ENCODE measurements at places on chromosomes 7 and 10. TPM values are rescaled to one million over a fixed set of nuclear protein-coding genes. Genes with fewer than 3 reads are reported as not detected.
A peak's percentile ranks its signal among the peaks of the same experiment; 100 is the strongest.

Gene KAZALD1
- polyA plus RNA-seq, result 16.8 TPM

Gene PI4K2A
- polyA plus RNA-seq, result 12.3 TPM

DNA sequence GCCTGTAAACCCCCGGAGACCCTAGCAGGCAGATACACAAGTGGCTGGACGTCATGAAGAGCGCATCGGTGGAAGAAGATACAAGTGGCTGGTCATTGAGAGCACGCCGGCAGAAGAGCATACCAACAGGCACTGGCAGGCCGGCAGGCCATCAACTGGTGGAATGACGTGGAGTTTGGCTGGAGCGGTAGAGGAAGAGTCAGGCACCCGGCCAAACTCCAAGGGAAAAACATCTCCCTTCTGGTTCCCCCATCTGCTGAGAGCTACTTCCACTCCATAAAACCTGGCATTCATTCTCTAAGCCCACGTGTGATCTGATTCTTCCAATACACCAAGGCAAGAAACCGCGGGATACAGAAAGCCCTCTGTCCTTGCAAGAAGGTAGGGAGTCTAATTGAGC, 113.4 kb upstream of the NPSR1 start:
- no peak for DNase-seq

DNA sequence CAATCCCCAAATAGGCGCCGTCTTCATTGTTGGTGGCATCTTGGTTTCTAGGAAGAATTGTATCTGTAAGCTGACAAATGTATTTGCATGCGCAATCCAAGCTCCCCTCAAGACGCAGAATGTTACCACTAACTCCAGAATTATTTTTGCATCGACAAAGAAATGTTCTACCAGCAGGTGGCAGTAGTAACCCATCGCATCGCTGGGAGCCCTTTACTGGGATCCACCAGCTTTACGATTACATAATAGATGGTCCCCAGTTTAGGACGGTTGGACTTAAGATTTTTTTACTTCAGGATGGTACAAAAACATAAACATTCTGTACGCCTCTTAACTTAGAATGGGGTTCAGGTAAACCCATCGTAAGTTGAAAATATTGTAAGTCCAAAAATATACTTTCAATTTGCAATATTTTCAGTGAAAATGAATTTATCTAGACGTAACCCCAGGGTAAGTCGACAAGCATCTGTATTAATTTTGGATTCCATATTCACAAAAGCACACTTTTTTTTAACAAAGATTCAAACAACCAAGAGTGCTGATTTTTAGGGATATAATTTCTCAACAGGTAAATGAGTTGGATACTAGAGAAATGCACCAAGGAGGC, 114.0 kb upstream of the COBL start:
- DNase-seq, result peak; percentile 43

GRCh38 chr10:129523031-129523722, 56.1 kb downstream of the MGMT start:
- DNase-seq, result no peak
